Stimulated activated CD4-positive, alpha-beta T cell treated with anti-CD3 and anti-CD28 coated beads, Interleukin-1b, Interleukin-23, amount 100 ng/mL, for 1 hour (primary cell): ENCODE measurements at places on chromosomes 13 and 19.

GRCh38 chr19:48969276-48970138, 4.4 kb downstream of the FTL start:
- no peak for DNase-seq

DNA sequence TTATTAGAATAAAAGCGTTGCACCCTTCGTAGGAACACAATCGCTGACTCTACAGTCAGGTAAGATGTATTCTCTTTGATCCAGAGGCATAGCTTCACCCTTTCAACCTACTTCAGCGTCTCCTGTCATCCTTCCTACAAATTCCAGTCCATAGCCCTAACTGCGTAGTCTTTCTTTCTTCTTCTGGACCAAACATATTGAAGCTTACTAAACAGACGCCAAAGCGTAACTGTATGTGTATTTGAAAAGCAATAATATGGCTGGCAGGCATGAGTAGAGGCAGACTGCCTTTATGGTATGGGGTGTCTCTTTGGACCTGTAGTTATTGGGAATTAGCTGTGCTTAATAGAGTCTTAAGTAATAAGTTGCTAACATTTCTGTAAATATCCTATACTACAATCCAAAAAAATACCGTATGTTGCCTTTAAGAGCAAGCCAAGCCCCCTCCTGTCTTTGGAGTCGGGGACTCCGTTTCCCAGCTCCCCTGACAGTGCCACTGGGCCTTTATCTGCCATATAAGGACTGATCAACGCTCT, 392 bp upstream of the ZNF548 start:
- no peak for DNase-seq

- no peak for DNase-seq
Observed at GRCh38 chr19:15374796-15375440, 4.7 kb downstream of the AKAP8 start.

- no peak for DNase-seq
Observed at GRCh38 chr13:63629591-63629990, 2213.9 kb upstream of the PCDH20 start.

- DNase-seq = no peak
Observed at GRCh38 chr13:41597348-41598041, 140.1 kb downstream of the RGCC start.

- DNase-seq = no peak
Observed at GRCh38 chr13:99386495-99386894, 79.3 kb upstream of the GPR183 start.

- no peak for DNase-seq
Observed at GRCh38 chr19:11485245-11485837, 4.5 kb upstream of the ELAVL3 start.

DNA sequence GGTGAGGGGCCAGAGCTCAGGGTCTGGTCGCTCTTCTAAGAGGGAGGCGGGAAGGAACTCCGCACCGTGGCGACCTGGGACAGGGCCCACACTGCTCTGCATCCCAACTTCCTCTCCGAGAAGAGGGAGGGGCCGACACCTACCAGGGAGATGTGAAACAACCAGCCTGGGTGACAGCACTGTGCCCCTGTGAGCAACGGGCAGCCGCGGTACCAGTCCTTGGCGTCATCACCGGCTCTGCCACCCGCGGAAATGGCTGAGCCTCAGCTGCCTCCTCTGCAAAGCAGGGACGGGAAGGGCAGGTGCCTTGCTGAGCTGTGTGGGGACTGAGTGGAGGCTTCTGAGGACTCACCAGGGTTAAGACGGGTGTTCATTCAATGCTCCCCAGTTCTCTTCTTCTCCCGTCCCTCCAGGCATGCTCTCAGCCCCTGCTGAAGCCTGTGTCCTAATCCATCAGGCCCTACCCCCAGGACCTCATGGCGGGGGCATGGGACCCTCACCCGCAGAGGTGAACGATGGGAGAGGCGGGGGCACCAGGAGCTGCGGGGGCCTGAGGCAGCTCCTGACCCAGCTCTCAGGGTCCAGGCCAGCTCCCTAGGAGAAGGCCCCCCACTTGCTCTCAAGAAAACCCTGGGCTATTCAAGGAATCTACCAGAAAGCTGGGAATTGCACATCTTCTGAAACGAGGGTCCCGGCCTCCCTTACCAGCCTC, 9.3 kb downstream of the ZNF787 start:
- DNase-seq = no peak

DNA sequence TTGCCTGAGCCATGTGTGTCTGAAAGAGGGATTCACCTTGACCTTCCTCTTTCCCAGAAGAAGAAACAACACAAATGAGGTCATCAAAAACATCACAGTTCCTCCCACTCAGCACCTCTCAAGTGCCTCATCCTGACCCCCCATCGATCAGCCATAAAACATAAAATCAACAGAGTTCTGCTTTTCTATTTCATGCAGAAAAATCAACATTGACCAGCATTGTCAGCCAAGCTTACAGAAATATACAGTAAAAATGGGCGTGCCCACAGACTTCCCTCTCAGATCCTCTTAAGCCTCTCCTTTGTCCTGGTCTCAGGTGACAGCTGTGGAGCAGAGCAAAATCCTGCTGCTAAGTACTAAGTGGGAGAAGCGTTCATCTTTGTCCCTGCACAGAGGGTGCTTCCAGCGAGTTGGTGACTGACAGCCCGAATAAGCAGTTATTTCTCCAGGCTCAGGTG, 213.3 kb downstream of the OLFM4 start:
- DNase-seq = no peak

DNA sequence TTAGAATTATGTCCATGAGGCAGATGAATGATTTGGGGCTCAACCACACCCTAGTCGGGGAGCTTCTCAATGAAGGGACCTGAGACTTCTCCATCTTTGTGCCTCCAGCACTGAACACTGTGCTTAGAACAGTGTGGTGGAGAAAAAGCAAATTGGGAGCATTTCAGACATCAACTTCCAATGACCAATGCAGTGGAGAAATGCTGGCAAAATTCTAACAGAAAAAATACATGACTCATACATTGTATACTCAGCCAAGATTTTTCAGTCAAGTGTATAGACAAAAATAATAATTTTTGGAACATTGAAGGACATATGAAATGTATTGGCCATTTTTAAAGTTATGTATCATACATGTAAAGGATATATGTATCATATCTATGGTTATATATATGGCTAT, 134.7 kb downstream of the FGF14 start:
- DNase-seq = no peak

DNA sequence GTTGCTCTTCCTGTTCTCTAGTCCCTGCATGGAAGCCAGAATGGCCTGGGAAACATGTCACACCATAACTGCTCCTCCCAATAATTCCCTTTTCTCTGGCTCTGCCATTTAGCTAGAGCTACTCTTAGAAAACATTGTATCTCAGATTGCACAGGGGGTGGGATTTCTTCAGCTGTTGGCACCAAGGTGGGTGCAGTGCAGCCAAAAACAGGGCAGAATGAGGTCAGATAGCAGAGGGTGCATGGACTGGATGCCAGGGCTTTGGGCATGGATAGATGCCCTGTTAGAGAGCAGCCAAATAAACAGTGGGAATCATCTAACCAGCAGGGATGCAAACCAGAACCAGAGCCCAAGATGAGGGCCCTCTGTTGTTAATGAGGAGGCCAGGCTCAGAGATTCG, 4.9 kb upstream of the AMER2 start:
- no peak for DNase-seq

DNA sequence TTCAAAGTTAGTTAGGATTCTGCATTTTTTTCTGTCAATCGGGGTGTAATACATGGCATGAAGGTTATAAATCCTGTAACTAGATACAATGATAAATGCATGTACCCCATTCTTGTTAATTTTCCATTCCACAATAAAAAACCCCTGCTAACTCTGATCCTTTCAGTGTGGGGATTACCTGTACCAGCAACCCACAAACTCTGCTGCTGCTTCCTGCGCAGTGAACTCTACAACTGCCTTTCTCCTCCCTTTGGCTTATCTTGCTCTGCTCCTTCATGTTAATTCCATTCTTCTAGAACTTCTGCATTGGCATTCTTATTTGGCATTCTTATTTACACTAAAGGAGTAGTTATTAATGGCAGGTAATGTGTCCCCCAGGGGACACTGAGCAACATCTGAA, 273.1 kb downstream of the KLF12 start:
- DNase-seq = no peak

- no peak for DNase-seq
Observed at GRCh38 chr19:12163826-12164225, 930 bp downstream of the ZNF136 start.

DNA sequence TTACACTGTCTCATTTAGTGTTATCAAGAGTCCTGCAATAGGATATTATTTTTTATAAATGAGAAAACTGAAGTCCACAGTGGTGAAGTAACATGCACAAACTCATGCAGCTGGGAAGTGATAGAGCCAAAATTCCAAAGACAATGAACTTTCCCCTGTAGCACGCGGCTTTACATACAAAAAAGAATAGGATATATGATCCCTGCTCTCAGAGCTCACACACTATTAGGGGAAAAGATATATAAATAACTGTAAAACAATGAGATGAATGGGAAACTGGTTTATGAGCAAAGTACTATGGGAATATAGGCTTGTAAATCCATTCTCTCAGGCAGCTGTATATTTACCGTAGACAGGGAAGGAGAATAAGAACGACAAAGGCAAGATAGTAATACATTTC, 39.7 kb downstream of the THSD1 start:
- no peak for DNase-seq

- no peak for DNase-seq
Observed at GRCh38 chr13:47747901-47748300, 253.2 kb downstream of the SUCLA2 start.

GRCh38 chr13:28058866-28059613, 41.3 kb downstream of the FLT3 start:
- DNase-seq = no peak
